ENCODE measurements at places on chromosomes 4 and X. TPM values are rescaled to one million over a fixed set of nuclear protein-coding genes. Genes with fewer than 3 reads are reported as not detected.

DNA sequence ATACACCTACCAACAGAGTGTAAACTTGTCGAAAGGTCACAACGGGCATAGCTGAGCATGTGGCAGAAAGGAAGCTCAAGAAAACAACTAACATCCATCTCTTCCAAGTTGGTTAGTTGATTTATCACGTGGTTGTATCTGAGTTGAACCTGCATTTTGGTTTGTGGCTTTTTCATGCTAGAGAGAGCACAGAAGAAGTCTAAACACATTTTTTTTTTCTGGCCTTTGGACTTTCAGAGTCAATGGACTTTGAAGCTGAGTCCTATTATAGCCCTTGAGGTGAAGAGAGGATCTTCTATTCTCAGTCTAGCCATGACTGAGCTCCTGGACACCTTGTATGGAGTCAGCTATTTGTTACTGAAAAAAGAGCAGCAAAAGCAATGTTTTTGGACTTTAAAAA is 150.6 kb upstream of the TRPC5 start:
- no peak for ATAC-seq

- no peak for ATAC-seq
These were observed 125.3 kb upstream of the PACRGL start for GRCh38 chr4:20574986-20575385.

GRCh38 chr4:127012549-127012948 is 620.2 kb upstream of the INTU start:
- ATAC-seq = no peak

The HELQ gene
- 8.0 TPM for total RNA-seq

The GABRG1 gene
- total RNA-seq = not detected

The CHRDL1 gene
- total RNA-seq = 1.7 TPM

The SASH3 gene
- 1.6 TPM for total RNA-seq

The LEF1 gene
- 10.0 TPM for total RNA-seq
